Muscle of arm (tissue), 14 donors: ENCODE measurements at places on chromosomes 6 and 20.

GRCh38 chr6:37547564-37548061 lies 47.9 kb upstream of the CCDC167 start:
- DNase-seq, result no peak

DNA sequence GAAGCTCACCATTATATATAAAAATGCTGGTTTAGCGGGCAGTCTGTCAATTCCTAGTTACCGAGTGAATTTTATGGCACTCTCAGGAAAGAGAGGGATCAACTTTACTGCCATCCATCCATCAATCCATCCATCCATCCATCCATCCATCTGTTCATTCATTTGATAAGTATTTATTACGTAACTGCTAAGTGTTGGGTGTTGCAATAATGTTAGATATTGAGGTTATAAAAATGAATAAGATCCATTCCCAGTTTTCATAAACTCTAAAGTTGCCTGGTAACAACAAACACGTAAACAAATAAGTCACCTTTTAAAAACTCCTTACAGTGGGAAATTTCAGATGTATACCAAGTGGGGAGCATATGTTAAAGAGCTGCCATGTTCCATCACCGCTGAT lies 36.8 kb downstream of the SASH1 start:
- DNase-seq, result no peak

GRCh38 chr6:53524455-53524815 lies 20.5 kb downstream of the GCLC start:
- no peak for DNase-seq

DNA sequence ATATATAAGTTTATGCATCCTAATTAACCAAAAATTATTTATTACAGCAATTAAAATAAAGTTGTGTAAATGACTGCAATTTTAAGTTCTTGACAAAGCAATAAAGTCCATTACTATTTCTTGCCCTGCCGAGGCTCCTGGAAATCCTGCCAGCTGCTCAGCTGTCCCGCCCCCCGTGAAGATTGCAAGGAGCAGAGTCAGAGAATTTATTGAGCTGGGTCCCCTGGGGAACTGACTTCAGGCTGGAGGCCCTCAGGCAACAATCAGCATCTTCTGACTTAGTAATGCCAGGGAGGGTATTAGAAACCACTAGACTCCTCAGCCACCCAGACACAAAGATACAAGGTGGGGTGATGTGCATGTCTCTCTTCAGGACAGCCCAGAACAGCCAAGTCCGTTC lies 92.3 kb downstream of the EDN3 start:
- no peak for DNase-seq

GRCh38 chr20:45223136-45223535 lies 2.0 kb downstream of the SEMG2 start:
- DNase-seq, result no peak

DNA sequence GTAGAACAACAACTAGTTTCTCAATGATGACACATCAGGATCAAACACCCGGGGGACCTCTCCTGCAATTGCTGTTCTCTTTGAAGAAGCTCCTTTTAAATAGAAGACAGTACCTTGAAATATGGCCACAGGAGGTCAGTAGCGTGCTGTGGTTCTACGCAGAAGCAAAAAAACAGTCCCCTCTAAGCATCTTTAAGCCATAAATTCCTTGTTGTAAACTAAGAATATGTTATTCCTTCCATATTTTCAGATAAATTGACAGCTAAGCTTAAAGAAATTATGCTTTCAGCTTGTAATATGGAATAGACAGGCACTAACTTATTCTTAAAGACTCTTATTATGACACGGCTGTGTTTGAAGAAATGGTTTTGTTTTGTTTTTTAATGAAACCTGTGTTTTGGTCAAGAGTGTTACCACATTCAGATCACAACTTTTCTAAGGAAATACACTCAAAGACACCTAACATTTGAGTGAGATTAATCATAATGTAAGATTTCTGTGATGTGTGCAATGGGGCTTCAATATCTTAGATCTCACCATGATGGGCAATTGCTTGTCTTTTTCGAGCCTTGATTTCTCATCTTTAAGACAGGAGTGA lies 49.7 kb upstream of the IL20RA start:
- peak; percentile 64 for DNase-seq

DNA sequence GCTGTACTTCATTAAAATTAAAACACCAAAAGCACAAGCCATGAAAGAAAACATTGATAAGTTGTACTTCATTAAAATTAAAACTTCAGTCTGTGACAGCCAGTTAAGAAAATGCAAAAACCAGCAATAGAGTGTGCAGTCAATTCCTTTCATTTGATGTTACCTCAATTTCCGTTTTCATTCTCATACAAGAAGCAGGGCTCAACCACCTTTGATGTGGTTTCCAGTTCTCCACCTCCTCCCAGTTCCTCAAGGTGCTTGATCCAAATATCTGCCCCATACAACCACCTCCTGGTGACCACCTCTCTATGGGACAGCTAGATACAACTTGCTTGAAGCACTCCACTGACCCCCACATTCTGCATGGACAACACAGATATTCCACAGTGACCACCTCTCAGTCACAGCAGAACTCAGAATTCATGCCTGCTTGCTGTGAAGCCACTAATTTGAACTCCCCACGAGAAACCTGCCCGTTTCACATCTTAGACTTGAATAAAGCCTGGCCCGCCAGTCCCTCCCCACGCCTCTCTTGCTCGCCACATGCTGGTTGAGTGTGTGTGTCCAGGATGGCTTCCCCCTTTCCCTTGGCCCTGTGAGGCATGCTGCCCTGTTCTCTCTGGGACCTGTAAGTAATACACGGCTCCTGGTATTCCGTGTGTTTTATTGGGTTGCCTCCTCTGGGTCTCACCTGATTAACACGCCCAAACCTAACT lies 66.1 kb downstream of the FAM50B start:
- DNase-seq, result no peak

DNA sequence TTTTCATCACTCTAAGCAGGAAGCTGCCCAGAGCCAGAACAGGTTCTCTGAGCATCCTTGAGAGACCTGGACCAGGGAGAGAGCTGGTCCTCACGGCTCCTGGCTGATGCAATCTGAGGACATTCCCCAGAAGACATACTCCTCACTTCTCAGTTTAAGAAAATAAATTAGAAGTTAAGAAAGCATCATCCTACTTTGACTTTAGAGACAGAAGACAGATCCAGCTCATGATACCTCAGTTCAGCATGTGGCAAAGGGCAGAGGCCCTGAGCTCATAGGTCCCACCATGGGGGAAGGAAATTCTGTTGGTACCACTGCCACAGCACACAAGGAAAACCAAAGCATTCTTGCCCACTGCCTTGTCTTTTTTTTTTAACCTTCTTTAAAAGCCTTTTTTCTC lies 378.1 kb upstream of the JARID2 start:
- no peak for DNase-seq

DNA sequence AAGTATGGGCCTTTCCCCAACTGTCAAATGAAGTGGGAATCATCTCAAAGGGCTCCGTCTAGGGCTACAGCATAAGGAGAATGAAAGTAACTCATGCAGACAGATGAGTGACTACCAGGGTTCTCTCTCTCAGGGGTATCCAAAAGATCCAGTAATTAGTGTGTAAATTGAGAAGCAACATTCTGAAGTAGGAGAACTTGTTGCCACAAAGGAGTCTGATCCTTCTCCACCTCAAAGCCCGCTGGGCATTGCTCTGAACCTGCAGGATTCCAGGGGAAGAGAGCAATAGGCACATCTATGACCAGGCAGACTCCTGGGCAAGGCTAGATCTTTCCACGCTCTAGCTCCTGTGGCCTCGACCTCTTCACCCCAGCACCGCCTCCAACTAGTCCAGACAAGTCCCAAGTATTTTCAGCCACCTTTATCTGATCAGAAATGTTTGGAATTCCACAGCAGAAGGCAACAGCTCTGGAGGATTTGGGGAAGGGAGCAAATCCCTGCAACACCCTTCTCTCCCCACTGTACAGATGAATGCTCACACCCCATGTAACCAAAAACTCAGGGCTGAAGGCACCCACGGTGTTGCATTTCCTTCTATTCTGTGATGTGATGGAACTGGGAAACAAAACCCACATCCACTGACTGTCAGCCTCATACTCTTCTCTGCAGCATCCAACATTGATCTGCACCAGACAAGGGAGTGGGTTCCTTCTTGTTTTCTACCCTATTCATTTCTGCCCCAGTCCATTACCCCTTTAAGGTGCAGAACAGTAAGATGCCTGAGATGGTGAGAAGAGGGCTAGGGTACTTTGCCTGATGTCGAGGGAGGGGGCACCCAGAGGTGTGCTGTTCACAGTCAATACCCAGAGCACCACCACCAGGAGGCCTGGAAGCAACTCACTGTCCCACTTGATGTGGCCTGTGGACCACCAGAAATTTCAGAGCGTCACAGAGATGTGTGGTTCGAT lies 41.0 kb downstream of the COX4I2 start:
- no peak for DNase-seq

DNA sequence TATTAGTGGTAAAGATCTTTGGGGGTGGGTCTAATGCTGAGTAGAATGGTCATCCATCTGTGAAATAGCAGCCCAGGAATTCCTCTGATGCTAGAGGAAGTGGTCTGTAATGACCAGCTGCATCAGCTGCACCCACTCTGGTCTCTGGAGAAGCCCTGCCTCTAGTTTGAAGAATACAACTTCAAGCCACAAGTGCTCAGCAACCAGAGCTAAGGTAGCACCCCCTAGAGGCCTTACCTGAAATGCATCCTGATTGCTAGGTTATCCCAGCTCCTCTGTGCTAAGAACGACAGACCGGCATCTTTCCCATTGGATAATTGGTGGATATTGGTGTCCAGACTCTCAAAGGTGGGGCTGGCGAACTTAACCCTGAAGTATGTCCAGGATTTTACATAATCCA lies 58.2 kb downstream of the DNAH8 start:
- DNase-seq, result no peak
